ENCODE measurements at places on chromosomes 11 and 22.

DNA sequence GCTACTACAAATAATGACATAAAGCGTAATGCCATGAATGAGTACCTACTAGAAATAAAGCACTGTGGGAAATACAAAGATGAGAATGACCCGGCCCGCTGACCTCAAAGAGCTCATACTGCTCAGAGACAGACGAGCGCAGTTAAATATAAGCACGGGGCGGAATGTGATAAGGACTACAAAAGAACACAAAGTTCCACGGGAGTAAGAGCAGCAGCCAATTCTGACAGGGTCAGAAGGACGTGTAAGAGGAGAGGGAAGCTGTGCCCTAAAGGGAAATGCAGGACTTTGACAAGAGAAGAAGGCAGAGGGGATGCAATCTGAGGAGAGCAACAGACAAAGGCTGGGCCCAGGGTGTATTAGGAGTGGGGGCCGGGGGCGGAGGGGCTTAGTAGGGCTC, 314.6 kb downstream of the LARGE1 start:
- DNase-seq = no peak

DNA sequence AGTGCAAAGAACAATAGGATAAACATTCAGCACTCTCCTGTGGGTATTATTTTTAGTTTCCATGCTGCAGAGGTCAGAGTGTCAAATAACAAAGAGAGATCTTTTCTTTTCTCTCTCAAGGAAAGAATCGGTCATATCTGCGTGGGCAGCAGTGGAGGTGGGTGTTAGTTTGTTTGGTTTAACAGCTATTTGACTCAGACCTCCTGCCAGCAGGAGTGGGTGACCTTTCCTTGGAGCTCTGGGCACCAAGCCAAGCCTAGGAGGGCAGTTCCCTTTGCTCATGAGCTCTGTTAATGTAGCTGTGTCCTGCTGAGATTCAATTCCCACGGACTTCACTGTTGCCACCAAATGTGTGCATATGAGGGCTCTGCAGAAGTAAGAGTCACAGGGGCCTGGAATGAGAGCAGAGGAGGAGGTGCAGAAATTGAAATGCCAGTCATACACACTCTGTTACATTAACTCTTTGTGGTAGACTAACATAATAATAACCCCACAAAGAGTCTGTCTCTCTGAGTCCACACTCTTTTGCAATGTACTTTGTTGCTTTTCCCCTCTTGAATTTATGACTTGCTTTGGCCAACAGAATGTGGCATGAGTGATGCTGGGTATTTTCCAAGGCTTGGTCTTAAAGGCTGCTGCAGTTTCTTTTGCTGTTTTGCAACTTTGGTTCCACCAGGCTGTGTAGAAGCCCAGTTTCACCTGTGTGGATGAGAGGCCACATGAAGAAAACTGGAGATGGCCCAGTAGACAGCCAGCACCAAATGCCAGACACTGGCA, 76.0 kb upstream of the GRK3 start:
- DNase-seq = no peak

GRCh38 chr11:111531687-111532364, 8.7 kb upstream of the LAYN start:
- DNase-seq = no peak

DNA sequence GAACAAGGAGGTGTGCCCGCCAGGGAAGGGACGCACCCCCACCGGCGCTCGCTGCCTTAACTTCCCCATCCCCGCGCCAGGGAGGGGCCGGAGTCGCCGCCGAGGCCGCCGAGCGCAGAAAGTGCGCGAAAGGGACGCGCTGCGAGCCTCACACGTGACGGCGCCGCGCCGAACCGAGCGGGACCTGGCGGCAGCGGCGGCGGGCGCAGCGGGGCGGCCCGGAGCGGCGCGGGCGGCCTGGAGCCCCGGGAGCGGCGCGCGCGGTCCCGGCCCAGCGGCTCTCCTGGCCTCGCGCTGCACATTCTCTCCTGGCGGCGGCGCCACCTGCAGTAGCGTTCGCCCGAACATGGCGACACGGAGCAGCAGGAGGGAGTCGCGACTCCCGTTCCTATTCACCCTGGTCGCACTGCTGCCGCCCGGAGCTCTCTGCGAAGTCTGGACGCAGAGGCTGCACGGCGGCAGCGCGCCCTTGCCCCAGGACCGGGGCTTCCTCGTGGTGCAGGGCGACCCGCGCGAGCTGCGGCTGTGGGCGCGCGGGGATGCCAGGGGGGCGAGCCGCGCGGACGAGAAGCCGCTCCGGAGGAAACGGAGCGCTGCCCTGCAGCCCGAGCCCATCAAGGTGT, at the start of gene SORL1:
Gene SORL1, plus strand, starts transcription at position 329 of the 623 bp plus-strand sequence. Its CDS starts 18 bp downstream, at position 347.
- no peak for DNase-seq

GRCh38 chr22:27487600-27488452, 313.7 kb downstream of the MN1 start:
- DNase-seq = no peak

- DNase-seq = no peak
Measured at GRCh38 chr22:27650572-27650971, 151.0 kb downstream of the MN1 start.

All from NCI-H2081 treated with DMSO at 0.1 percent for 48 hours (cell line).